ENCODE measurements at places on chromosomes 1 and 21.

DNA sequence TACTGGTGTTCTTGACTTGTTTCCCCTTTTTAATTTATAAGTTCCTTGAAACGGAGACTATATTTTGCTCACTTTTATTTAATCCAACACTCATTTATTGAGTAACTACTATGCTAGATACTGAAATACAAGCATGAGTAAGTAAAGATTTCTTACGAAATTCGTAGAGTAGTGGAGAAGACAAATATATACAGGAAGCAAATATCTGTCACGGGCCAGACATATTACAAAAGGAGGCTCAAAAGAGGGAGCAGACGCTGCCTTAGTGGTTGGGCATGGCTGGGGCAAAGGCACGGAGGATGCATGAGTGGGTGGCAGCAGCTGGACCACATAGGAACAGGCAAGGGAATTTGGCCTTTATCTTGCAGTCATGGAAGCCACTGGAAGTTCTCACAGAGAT, 6.8 kb downstream of the NCF2 start:
- no peak for DNase-seq

GRCh38 chr21:32645261-32646182, 33.3 kb upstream of the CFAP298 start:
- no peak for DNase-seq

DNA sequence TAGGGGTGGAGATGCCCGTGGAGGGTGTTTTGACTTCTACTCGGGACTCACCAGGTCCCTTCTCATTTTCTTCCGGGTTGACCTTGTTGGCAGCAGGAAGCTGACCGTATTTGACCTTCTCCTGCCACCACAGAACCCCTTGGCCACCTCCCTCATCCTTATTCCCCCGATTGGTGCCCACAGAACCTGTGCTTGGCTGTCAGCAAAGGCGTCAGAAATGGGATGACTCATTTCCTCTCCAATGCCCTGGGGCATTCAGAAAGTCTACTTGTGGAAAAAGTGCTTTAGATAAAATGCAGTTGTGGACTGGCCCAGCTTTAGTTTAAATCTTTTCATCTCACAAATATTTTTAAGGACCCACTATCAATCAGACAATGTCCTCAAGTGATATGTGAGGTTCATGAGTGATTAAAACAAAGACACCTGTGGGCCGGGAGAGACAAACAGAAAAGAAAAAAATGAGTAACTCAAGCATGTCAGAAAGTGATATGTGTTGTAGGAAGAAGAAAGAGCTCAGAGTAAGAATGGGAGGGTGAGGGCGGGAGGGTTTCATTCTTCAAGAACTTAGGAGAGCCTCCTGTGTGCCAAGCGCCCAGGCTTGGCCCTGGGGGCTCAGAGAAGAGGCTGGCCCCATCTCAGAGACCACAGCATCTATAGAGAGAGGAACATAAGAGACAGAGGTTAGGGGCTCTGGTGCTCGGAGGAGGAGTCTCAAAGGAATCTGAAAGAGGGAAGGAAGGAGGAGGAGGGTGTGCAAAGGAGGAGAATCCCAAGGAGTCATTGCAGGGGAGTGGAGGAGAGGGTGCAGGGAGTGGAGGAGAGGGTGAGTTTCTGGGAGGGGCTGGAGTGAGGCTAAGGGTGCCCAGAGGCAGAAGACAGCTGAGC, 221.6 kb upstream of the VAMP3 start:
- DNase-seq = no peak

- DNase-seq = no peak
Observed at GRCh38 chr1:19373211-19374082, 61.3 kb downstream of the SLC66A1 start.

- no peak for DNase-seq
Observed at GRCh38 chr1:72097851-72098570, 184.3 kb downstream of the NEGR1 start.

DNA sequence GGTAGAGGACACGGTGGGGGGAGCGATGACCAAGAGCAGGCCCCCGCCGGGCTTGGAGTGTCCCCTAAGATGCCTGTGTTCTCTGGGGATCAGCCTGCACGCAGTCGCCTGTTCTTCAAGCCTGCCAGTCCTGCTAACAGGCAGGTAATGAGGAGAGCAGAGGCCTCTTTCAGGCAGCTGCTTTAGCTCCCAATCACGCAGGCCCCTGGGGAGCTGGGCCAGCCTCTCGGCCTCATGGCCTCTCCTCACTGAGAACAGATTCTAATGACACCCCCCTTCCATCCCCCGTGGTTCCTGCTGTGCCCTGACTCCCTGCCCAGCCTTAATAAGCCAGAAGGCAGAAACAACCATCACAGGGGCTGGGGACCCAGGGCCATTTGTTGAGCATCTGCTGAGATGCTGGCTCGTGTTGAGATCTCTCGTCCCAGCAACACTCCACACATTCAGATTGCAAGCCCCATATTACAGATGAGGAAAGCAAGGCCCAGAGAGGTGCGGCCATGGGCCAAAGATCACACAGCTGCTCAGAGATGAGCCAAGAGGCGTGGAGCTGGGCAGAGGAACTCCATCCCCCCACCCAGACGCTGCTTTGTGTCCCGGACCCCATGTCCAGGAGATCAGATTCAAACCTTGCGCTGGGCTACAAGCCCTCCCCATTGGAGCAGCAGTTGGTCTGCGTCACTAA, 71.6 kb upstream of the CASZ1 start:
- DNase-seq = peak; percentile 72

GRCh38 chr1:229130028-229130668, 140.8 kb upstream of the RAB4A start:
- no peak for DNase-seq

- DNase-seq = no peak
Observed at GRCh38 chr1:70008660-70009059, 196.7 kb downstream of the LRRC40 start.

- DNase-seq = no peak
Observed at GRCh38 chr21:45155910-45156309, 81.5 kb downstream of the ADARB1 start.

DNA sequence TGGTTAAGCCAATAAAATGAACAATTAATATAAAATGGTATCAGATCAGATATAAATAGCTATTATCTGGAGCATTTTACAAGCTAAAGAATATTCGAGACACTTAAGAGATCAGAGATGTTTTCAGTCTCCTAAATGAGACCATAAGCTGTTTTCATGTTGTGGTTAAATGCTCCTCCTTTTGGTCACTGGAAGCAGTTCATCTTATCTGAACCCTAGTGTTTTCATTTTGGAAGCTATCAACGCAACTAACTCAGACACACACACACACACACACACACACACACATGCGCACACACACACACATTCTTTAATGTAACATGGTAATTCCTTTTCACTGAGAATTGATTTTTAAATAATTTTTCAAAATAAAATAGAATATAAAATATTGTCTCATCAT, 10.0 kb upstream of the LRRC8C start:
- no peak for DNase-seq

GRCh38 chr1:211420845-211421454, 71.0 kb downstream of the RD3 start:
- DNase-seq = no peak

DNA sequence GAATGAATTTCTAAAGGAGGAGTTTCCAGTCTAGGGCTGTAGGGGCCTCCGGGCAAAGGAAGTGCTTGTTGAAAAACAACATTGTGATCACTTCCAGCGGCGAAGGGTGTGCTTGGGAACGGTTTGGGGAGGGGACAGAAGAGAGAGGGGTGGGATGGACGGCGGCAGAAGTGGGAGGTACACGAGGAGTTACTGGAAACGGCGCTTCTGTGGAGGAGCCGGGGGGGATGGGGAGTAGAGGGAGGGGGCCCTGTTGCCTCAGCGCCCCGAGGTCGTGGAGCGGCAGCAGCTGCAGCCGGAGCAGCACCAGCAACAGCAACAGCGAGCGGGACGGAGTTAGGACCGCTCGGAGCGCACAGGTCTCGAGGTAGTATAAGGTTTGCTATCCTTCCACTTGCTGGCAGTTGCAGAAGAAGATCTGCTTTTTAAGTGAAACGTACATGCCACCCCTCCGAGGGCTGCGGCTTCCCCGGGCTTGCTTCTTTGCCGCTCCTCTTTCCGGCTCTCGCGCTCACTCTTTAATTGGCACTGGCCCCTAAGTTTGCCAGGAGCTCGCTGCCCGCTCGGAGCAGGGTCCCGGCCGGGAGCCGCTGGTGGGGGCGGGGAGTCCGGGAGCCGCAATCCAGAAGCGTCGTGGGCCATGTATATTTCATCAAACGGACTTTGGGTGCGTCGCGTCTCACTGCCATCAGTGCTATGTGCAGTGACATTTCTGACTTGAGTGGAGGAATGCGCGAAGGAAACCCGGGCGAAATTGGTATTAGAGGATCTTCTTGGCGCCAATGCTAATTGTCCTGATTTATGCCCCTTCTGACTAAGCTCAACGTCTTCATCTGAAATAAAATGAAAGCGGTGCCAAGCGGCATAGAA, 771 bp upstream of the NTNG1 start:
- DNase-seq = no peak

DNA sequence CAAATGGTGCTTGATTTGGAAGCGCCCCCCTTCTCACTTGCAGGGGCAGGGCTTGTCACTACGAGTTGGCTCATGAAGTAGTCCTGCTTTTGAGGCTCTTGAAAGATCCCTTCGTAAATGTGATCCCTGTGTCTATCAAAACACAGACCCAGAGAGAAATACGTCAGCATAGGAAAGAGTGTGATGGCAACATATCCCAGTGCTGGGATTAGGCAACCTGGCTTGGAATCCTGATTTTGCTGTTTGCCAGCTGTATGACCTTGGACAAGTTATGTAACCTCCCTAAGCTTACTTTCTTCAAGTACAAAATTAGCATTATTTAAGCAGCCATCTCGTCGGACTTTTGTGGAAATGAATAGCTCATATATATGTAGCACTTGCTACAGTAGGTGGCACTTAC, 228.4 kb downstream of the ATG4C start:
- no peak for DNase-seq

DNA sequence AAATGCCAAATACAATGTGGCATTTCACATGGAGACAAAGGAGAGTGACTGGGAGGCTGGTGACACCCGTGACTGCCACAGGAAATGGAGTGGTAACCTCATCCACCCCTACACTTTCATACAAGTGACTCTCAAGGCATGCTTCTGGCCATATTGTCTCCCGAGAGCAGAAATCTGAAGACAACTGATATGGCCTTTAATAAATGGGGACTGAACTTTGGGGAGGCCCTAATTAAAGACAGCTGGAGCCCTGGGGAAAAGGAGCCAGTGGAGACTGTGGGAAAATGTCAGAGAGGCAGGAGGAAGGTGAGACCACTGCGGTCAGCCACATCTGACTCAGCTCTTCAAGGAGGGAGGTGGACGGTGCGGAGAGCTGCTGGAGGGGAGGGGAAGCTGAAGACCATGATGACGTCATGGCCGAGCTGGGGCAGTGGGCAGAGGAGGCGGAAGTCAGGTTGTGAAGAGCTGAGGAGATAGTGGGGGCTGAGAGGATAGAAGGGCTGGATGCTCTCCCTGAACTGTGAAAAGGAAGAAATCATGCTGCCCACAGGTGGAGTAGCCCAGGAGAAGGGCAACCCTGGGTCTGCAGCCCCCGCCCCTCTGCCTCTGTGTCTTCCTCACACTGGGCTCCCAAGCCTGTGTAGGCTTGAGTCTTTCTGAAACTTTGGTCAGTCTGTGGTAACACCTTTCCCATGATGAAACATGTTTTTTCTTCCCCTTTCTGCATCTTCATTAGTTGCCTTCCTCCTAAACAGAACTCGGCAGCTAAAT, 14.0 kb upstream of the NCF2 start:
- DNase-seq = no peak

GRCh38 chr1:154840269-154841176, 29.6 kb downstream of the KCNN3 start:
- no peak for DNase-seq

GRCh38 chr1:8879922-8880676, 1.6 kb upstream of the ENO1 start:
- no peak for DNase-seq

- DNase-seq = no peak
Observed at GRCh38 chr1:183277821-183278738, 92.0 kb downstream of the LAMC2 start.

DNA sequence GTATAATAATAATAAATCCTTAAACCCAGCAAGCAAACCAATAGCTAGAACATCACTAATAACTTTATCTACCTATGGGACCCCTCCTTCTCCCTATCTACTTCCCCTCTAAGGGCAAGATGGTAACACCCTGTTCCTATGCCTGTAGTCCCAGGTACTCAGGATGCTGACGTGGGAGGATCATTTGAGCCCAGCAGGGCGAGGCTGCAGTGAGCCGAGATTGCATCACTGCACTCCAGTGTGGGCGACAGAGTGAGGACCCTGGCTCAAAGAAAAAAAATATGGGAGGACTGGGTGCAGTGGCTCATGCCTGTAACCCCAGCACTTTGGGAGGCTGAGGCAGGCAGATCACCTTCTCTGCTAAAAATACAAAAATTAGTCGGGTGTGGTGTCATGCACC, 143.1 kb upstream of the SLC45A1 start:
- no peak for DNase-seq

- DNase-seq = no peak
Observed at GRCh38 chr21:17795146-17796036, 23.8 kb downstream of the C21orf91 start.

DNA sequence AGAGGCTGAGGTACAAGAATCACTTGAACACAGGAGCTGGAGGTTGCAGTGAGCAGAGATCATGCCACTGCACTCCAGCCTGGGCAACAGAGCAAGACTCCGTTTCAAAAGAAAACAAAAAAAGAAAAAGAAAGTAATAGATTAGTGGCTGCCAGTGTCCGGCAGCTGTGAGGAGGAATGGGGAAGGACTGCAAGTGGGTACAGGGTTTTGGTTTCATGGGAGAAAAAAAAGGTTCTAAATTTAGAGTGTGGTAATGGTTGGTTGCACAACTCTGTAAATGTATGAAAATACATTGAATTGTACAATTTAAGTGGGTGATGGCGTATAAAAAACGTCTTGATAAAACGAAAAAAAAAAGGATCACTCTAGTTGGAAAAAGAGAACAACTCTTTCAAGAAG, 6.7 kb downstream of the TAF1A start:
- no peak for DNase-seq

- DNase-seq = no peak
Observed at GRCh38 chr1:116129537-116129936, 18.3 kb downstream of the MAB21L3 start.

DNA sequence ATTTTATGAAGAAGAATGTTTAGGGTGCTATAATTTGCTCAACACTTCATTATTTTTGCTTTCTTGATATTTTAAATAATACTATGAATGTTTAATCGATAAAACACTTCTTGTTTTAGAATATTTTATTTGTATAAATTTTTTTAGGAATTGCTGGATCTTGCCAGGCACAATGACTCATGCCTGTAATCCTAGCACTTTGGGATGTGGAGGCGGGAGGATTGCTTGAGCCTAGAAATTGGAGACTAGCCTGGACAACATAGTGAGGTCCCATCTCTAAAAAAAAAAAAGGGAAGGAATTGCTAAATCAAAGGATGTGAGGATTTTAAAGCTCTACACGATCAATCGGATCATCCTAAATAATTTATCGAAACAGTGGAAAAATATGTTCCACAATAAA, 17.6 kb downstream of the RNF11 start:
- no peak for DNase-seq

GRCh38 chr1:14098294-14098913, 398.4 kb downstream of the PRDM2 start:
- DNase-seq = no peak
